Regular cardiac myocyte (primary cell): ENCODE measurements at places on chromosomes 11 and 22. TPM values are rescaled to one million over a fixed set of nuclear protein-coding genes. Genes with fewer than 3 reads are reported as not detected.

The PATE1 gene
- total RNA-seq: not detected in 2 replicates

The FERMT3 gene
- total RNA-seq: 6.7 and 9.6 TPM in 2 replicates

The ARHGAP20 gene
- total RNA-seq: 2.3 TPM in 2 replicates

The OR4A16 gene
- total RNA-seq: not detected in 2 replicates

The IGF2 gene
- total RNA-seq: under 0.01 and 1.7 TPM in 2 replicates

The ZDHHC5 gene
- total RNA-seq: 29.9 and 50.4 TPM in 2 replicates
